ENCODE measurements at places on chromosomes 3 and 15. TPM values are rescaled to one million over a fixed set of nuclear protein-coding genes. Genes with fewer than 3 reads are reported as not detected.

Gene IL17RC
- 41.8 TPM for total RNA-seq

Gene CHRNA7
- under 0.01 TPM for total RNA-seq

DNA sequence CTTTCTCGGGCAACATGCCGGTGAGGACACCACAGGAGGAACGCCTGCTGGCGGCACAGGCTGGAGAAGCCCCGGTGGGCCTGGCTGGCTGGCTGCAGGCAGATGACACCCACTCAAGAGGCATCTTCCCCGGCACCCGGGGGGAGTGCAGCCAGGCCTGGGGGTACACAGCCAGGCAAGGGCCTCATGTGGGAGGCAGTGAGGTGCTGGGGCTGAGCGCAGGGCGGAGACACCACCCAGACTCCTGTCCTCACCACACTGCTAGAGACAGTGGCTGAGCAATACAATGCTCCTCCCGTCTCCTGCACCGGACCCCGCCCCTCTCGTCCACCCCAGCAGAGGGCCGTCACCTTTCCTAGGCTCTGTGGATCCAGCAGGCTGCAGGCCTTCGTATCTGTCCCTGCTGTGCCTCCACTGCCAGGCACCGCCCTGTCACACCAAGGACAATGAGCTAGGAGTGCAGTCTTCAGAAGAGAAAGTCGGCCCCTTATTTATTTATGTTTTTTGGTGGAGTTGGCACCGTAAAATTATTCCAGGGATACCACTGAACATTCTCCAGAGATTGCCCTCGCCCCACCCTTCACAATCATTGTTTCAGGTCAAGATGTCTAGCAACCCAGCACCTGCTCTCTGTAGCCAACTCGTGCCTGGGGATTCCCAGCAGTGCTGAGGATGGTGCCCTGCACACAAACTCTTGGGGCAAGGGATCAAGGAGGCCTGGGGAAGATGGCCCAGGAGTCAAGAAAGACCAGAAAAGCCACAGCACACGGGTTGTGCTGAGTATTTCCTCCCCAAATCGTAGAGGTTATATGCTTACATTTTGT, 129.1 kb downstream of the ATP10A start:
- no peak overlapping the region for H3K27ac ChIP-seq
- no peaks in the 10 kb centered on the region for H3K27me3 ChIP-seq
- DNase-seq, result no peak
- no peak overlapping the region for H3K4me3 ChIP-seq

DNA sequence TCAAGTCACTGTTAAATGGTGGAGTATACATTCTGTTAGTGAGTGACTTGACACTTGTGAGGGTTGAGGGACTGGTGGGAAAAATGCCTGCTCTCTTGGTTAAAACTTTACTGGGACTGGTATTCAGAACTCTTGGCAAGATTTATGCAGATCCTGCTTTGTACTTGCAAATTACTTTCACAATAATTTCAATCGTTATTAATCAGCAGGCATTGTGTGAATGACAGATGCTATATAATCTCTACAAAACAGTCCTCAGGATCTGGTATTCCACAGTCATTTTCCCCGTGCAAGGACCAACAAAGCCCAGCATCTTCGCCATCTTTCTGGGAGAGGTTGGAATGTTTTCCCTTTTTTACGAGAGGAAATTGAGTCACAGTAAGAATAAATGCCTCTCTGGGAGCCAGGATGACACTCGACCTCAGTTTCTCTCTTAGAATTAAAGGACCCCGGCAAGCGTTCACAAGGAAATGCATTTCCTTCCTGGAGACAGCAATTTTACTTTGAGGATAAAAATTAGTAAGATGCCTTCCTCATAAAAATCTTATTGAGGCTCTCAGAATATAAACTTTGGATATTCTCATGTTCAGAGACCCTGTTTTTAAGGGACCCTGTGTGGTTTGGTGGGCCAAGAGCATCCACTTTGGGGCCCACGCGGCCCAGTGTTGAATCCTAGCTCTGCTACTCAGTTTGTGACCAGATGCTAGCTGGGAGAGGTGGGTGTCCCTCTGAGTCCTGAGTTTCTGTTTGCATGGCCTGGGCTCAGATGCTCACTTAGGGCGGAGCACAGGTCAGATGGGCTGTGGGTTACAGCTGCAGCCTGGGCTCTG, 45.3 kb upstream of the PLCL2 start:
- H3K27ac ChIP-seq, result no peak overlapping the region
- H3K4me1 ChIP-seq, result no peaks in the 10 kb centered on the region
- H3K4me3 ChIP-seq, result no peak overlapping the region
- H3K36me3 ChIP-seq, result no peaks in the 10 kb centered on the region
- no peaks in the 10 kb centered on the region for H3K27me3 ChIP-seq
- DNase-seq, result no peak

- H3K27me3 ChIP-seq, result no peaks in the 10 kb centered on the region
- peaks cover 9% of the 10 kb centered on the region for H3K4me1 ChIP-seq
- 0 out of 2 replicates have a peak overlapping the region, but pooled peaks have one; percentile 0 for H3K27ac ChIP-seq
- DNase-seq, result peak; percentile 63
- H3K4me3 ChIP-seq, result no peak overlapping the region
Observed at GRCh38 chr15:33022629-33023028, 171.9 kb downstream of the FMN1 start.

- H3K4me1 ChIP-seq, result peaks cover 19% of the 10 kb centered on the region
- no peaks in the 10 kb centered on the region for H3K36me3 ChIP-seq
- no peaks in the 10 kb centered on the region for H3K27me3 ChIP-seq
- no peak overlapping the region for H3K4me3 ChIP-seq
- no peak overlapping the region for H3K27ac ChIP-seq
Observed at GRCh38 chr3:173770796-173771573, 373.4 kb downstream of the NLGN1 start.

- DNase-seq, result no peak
- H3K4me3 ChIP-seq, result no peak overlapping the region
- H3K36me3 ChIP-seq, result no peaks in the 10 kb centered on the region
- no peak overlapping the region for H3K27ac ChIP-seq
Observed at GRCh38 chr15:60086681-60087429, 82.7 kb downstream of the FOXB1 start.

- no peaks in the 10 kb centered on the region for H3K4me1 ChIP-seq
- H3K4me3 ChIP-seq, result no peak overlapping the region
- H3K27ac ChIP-seq, result no peak overlapping the region
- no peak for DNase-seq
- no peaks in the 10 kb centered on the region for H3K36me3 ChIP-seq
Observed at GRCh38 chr3:164730815-164731360, 347.4 kb downstream of the SI start.

- H3K36me3 ChIP-seq, result no peaks in the 10 kb centered on the region
- DNase-seq, result peak; percentile 78
- no peaks in the 10 kb centered on the region for H3K27me3 ChIP-seq
- H3K4me1 ChIP-seq, result no peaks in the 10 kb centered on the region
Observed at GRCh38 chr3:63193647-63194046, 84.5 kb upstream of the SYNPR start.

- H3K27ac ChIP-seq, result no peak overlapping the region
- H3K36me3 ChIP-seq, result no peaks in the 10 kb centered on the region
Observed at GRCh38 chr3:29936054-29936453, 655.2 kb downstream of the RBMS3 start.

DNA sequence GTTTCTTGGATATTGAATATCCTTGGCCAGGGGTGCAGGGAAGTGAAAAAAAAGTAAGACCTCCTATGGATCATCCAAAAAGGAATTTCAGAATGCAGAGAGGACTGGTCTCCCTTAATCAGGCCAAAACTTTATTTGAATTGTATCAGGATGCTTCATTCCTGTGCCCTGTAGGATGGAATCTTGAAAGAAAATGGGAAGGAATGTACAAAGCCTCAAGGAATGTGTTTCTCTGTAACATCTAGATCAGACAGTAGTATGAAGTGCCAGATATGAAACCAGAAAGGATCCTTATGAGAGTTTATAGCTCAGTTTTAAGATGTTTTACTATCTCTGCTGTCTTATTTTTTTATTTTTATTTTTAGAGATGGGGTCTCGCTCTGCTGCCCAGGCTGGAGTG, 6.5 kb upstream of the GSK3B start:
- 0 out of 2 replicates have a peak overlapping the region, but pooled peaks have one; percentile 5 for H3K27ac ChIP-seq
- H3K36me3 ChIP-seq, result no peaks in the 10 kb centered on the region

- H3K4me3 ChIP-seq, result peak overlapping the region; percentile 47
- peak overlapping the region; percentile 89 for H3K27ac ChIP-seq
- H3K36me3 ChIP-seq, result no peaks in the 10 kb centered on the region
- peak; percentile 44 for DNase-seq
- no peaks in the 10 kb centered on the region for H3K27me3 ChIP-seq
Observed at GRCh38 chr15:70473581-70474370, 289.6 kb downstream of the UACA start.

Data from GM23248 (cell line).